ENCODE measurements at places on chromosomes 12 and 14.

GRCh38 chr12:101939856-101940265 lies 62.5 kb downstream of the DRAM1 start:
- peak; percentile 27 for DNase-seq

- no peak for DNase-seq
These were observed 13.0 kb upstream of the AMN start for GRCh38 chr14:102909462-102909861.

DNA sequence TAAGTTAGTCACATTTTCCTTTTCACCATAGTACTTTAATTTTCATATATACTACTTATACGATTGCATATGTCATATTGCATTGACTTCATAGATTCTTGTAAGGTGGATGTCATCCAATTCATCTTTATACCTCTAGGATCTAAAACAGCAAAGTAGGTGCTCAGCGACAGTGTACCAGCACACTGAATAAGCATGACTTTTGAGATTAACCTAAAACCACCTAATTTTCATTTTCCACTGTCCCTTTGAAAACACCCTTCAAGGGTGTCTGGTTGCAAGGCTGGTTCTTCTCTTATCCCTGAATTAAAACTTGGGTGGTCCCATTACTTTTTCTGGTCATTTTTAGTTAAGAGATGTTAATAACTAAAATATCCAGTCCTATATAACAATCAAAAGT lies 4.4 kb downstream of the GPR19 start:
- DNase-seq: no peak

DNA sequence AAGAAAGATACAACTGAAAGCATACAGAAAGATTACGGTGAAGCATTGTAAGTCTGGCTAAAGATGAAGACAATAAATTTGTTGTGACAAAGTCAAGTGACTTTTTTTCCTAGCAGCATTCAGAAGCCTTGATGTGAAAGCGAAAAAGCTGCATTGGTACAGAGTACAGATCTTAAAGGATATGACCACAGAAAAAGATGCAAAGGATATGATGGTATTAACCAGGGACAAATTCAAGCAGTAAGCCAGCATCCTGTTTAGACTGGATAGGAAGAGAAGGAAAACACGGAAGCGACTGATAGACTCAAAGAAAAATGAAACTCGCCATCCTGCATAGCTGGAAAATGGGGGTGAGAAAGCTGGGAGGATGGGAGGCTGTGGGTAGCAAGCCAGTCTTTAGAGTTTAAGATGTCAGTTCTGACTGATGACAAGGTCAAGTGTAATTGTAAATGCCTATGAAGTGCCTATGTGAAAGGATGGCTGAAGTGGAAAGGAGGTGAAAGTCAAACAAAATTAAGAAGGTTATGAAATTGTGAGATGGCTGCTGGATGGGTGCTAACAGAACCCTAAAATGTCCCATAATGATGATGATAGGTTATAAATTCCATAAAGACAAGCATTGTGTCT lies 92.4 kb downstream of the PHLDA1 start:
- DNase-seq: no peak

GRCh38 chr12:51910691-51911090 lies 3.4 kb downstream of the ACVRL1 start:
- DNase-seq: no peak

- DNase-seq: no peak
These were observed 349.7 kb upstream of the FAR2 start for GRCh38 chr12:28799348-28799747.

DNA sequence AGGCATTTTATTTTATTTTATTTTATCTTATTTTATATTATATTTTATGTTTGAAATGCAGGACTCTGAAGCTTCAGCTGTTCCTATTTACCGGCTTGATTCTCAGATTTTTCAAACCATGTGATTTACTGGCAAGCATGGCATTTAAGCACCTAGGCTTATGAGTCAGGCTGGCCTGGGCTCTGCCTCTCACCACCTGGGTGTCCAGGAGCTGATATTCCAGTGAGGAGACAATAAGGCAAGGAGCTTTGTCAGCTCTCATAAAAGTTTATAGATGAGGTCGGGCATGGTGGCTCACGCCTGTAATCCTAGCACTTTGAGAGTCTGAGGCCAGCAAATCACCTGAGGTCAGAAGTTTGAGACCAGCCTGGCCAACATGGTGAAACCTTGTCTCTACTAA lies 2.1 kb downstream of the DAO start:
- DNase-seq: no peak

All from NCI-H1417 treated with DMSO at 0.1 percent for 48 hours (cell line).